Natural killer cell (primary cell): ENCODE measurements at places on chromosomes 3 and 15.

DNA sequence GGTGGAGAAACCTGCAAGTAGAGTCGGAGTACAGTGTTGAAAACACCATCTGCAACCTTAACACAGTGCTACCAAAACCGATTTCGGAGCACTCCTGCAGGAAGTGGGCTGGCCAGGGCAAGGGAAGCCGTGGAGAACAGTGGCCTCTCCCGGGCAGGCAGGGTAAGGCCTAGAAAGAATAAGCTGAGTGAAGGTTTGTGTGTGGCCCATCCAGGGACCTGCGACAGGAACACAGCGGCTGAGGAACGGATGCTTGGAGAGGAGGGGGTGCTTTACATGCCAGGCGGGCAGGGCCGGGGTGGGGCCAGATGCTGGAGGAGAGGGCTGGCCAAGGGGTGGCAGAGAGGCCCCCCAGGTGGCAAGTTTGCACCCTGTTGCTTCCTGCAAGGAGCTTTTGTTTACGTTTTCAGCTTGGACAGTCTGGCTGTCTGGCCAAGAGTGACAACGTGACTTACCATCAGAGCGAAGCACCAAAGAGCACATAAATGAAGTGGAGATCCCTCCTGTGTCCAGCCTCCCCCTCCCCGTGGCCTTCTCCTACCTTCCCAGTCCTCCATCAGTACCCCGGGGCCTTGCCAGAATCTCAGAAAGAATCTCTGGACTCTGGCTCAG, 156.5 kb downstream of the PGPEP1L start:
- DNase-seq, result peak; percentile 65
- no peak overlapping the region for H3K4me3 ChIP-seq
- peak overlapping the region; percentile 81 for H3K27ac ChIP-seq
- peaks cover 25% of the 10 kb centered on the region for H3K4me1 ChIP-seq
- H3K27me3 ChIP-seq, result no peaks in the 10 kb centered on the region

DNA sequence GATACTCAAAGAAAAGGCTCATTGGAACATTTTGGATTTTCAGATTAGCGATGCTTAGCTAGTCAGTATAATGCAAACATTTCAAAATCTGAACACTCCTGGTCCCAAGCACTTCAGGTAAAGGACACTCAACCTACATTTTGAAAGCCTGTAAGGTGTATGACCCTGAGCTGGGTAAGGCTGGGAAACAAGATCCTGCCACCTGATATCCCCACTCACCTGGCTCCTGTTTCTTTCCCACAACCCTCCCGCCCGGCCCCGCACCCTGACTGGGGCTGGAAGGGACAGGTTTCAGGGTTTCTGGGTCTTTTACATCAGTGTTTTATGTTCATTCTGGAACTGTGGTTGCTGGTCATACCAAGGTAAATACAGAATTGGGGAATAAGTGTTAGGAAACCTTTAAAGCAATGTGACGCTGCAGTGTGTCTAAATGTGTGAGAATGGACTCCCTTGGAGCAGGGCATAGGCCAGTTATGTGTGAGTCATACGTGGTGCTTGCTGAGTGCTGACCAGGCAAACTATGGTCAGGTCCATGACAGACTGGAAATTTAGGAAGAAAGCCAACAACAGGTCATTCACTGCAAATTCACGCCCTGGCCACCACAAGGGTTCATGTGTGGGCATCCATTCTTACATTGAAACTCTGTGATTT, 22.9 kb downstream of the CTXND1 start:
- peaks cover 4% of the 10 kb centered on the region for H3K27me3 ChIP-seq
- H3K36me3 ChIP-seq, result no peaks in the 10 kb centered on the region
- no peak overlapping the region for H3K4me3 ChIP-seq
- H3K27ac ChIP-seq, result no peak overlapping the region
- DNase-seq, result no peak
- H3K4me1 ChIP-seq, result no peaks in the 10 kb centered on the region

- no peaks in the 10 kb centered on the region for H3K27me3 ChIP-seq
- no peak overlapping the region for H3K27ac ChIP-seq
- no peak for DNase-seq
- no peak overlapping the region for H3K4me3 ChIP-seq
- H3K36me3 ChIP-seq, result no peaks in the 10 kb centered on the region
Measured at GRCh38 chr15:44069489-44069888, 125.6 kb downstream of the FRMD5 start.

GRCh38 chr3:187286467-187287059, 5.0 kb downstream of the MASP1 start:
- H3K4me1 ChIP-seq, result no peaks in the 10 kb centered on the region
- no peak overlapping the region for H3K4me3 ChIP-seq
- no peaks in the 10 kb centered on the region for H3K36me3 ChIP-seq
- no peak for DNase-seq
- no peak overlapping the region for H3K27ac ChIP-seq

- H3K36me3 ChIP-seq, result no peaks in the 10 kb centered on the region
- H3K27me3 ChIP-seq, result no peaks in the 10 kb centered on the region
- no peak overlapping the region for H3K4me3 ChIP-seq
- no peak overlapping the region for H3K27ac ChIP-seq
Measured at GRCh38 chr3:17730318-17730967, 12.0 kb downstream of the TBC1D5 start.

- no peaks in the 10 kb centered on the region for H3K4me1 ChIP-seq
- no peaks in the 10 kb centered on the region for H3K27me3 ChIP-seq
- no peak overlapping the region for H3K27ac ChIP-seq
- H3K36me3 ChIP-seq, result no peaks in the 10 kb centered on the region
- DNase-seq, result no peak
Measured at GRCh38 chr3:159734681-159735080, 254.0 kb upstream of the IL12A start.

- H3K27me3 ChIP-seq, result no peaks in the 10 kb centered on the region
- no peaks in the 10 kb centered on the region for H3K4me1 ChIP-seq
- H3K36me3 ChIP-seq, result no peaks in the 10 kb centered on the region
- H3K4me3 ChIP-seq, result no peak overlapping the region
- H3K27ac ChIP-seq, result no peak overlapping the region
- no peak for DNase-seq
Measured at GRCh38 chr15:35023804-35024203, 35.7 kb upstream of the ZNF770 start.

DNA sequence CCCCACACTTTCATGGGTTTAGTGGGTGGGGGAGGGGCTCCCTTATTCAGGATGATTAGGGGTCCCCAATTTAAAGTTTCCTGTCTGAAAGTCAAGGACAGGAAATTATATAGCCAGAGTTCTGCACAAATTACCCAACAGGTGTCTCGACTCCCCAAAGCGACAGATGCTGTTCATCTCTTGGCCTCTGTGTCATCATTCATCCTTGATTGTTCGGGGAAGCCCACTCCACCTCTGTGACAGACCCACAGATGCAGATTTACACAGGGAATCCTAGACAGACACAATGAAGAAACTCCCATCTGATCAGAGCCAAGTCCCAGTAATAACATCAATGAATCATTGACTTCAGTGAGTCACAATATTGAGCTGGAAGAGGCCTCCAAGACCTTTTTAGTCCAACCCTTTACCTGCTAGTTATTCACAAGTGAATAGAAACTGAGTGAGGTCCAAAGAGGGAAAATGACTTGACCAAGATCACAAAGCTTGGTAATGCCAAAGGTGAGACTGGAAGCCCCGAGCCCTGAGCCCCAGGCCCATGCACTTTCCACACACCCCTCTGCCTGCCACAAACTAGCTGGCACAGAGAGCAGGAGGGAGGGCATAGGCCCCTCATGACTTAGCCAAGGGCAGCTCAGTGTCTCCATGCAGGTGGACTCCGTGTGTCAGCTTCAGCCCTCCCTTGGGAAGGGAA, 7.9 kb upstream of the SRP14 start:
- peaks cover 49% of the 10 kb centered on the region for H3K4me1 ChIP-seq
- no peaks in the 10 kb centered on the region for H3K36me3 ChIP-seq
- no peaks in the 10 kb centered on the region for H3K27me3 ChIP-seq
- no peak overlapping the region for H3K4me3 ChIP-seq
- DNase-seq, result no peak

DNA sequence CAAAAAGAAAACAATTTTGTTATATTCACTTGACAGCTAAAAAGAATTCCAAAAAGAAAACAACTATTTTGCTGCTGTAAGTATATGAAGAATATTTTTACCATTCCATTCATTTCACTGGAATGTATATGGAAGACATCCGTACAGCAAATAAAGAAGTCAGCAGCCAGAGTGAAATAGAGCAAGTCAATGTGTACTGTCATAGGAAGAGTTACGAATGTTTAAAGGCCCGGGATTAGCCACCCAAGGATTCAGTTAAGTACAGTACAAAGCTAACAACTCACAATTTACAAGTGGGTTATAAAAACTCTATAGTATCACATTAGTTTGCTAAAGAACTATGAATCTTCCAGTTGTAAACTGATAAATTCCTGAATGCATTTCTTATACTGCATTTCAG, 14.4 kb upstream of the XXYLT1 start:
- H3K27ac ChIP-seq, result no peak overlapping the region
- H3K36me3 ChIP-seq, result peaks cover 69% of the 10 kb centered on the region
- no peaks in the 10 kb centered on the region for H3K27me3 ChIP-seq
- H3K4me1 ChIP-seq, result no peaks in the 10 kb centered on the region
- no peak overlapping the region for H3K4me3 ChIP-seq
- DNase-seq, result no peak

GRCh38 chr3:130738241-130738640, 8.4 kb downstream of the PIK3R4 start:
- no peaks in the 10 kb centered on the region for H3K4me1 ChIP-seq
- H3K27ac ChIP-seq, result no peak overlapping the region
- DNase-seq, result no peak
- no peak overlapping the region for H3K4me3 ChIP-seq
- H3K27me3 ChIP-seq, result no peaks in the 10 kb centered on the region

DNA sequence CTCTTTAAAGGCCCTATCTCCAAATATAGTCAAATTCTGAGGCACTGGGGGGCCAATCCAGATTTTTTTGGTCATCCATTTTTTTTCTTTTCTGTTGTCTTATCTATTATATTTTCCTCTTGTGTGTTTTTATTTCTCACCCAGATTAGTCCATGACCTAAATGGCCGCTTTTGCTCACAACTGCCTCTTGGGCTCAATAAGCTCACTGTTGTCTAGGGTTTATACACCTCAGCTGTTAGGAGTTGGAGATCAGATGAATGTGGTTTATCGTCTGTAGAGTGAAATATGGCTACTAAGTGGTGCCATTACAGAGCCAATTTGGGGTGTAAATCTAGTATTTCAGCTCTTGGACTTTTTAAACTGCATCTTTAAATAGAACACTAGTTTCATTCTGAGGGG, 173.3 kb downstream of the GHSR start:
- H3K36me3 ChIP-seq, result peaks cover 2% of the 10 kb centered on the region
- H3K27me3 ChIP-seq, result no peaks in the 10 kb centered on the region
- H3K4me3 ChIP-seq, result no peak overlapping the region
- DNase-seq, result no peak
- no peaks in the 10 kb centered on the region for H3K4me1 ChIP-seq

DNA sequence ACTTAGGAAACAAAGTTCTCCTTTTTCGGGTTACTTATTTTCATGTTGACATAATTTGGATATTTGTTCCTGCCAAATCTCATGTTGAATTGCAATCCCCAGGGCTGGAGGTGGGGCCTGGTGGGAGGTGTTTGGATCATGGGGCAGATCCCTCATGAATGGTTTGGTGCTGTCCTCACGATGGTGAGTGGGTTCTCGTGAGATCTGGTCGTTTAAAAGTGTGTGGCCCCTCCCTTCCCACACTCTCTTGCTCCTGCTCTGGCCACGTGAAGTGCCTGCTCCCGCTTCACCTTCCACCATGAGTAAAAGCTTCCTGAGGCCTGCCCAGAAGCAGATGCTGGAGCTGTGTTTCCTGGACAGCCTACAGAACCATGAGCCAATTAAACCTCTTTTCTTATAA, 43.7 kb upstream of the MCF2L2 start:
- no peaks in the 10 kb centered on the region for H3K36me3 ChIP-seq
- H3K27ac ChIP-seq, result no peak overlapping the region
- H3K27me3 ChIP-seq, result no peaks in the 10 kb centered on the region
- no peak overlapping the region for H3K4me3 ChIP-seq
- peaks cover 3% of the 10 kb centered on the region for H3K4me1 ChIP-seq
- DNase-seq, result no peak

DNA sequence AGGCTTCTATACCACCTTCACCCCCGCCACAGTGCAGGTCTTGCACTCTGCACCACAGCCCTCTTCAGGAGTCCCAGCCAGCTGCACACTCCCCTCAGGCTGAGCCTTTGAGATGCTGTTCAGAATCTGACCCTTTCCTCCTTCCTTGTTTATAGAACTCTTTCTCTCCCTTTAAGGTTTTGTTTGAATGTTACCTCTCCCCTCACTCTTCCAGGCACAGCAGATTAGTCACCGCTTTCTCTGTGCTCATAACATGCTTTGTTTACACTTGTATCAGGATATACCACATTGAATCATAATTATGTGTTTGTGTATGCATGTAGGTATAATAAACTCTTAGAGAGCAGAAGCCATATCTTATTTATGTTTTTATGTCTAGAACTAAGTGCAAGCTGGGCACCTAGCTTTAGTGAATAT, 168.4 kb upstream of the BCL6 start:
- no peak for DNase-seq
- H3K27ac ChIP-seq, result no peak overlapping the region
- H3K4me1 ChIP-seq, result peaks cover 11% of the 10 kb centered on the region
- H3K27me3 ChIP-seq, result no peaks in the 10 kb centered on the region
- H3K36me3 ChIP-seq, result no peaks in the 10 kb centered on the region
- no peak overlapping the region for H3K4me3 ChIP-seq

GRCh38 chr15:58555162-58556027, 123.6 kb downstream of the LIPC start:
- DNase-seq, result no peak
- no peaks in the 10 kb centered on the region for H3K27me3 ChIP-seq
- no peak overlapping the region for H3K27ac ChIP-seq
- peaks cover 33% of the 10 kb centered on the region for H3K4me1 ChIP-seq

- peaks cover 38% of the 10 kb centered on the region for H3K4me1 ChIP-seq
- DNase-seq, result no peak
- peaks cover 9% of the 10 kb centered on the region for H3K36me3 ChIP-seq
Measured at GRCh38 chr3:48301800-48302166, 31.7 kb downstream of the SPINK8 start.

DNA sequence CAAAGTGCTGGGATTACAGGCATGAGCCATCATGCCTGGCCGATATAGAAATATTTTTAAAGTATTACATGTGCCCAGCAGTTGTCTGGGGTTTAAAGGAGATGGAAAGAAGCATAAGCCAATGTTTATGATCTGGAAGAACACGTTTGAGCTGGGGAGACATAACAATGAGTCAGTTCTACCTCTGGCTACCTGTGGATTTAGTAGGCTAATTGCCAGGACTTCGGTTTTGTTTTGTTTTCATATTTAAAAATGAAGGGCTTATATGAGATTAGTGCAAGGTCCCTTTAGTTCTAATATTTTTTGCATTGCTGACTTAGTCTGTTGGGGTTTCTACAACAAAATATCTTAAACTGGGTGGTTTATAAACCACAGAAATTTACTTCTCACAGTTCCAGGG, 22.9 kb upstream of the TNFSF10 start:
- no peak overlapping the region for H3K27ac ChIP-seq
- no peaks in the 10 kb centered on the region for H3K36me3 ChIP-seq
- DNase-seq, result no peak
- H3K4me3 ChIP-seq, result no peak overlapping the region

DNA sequence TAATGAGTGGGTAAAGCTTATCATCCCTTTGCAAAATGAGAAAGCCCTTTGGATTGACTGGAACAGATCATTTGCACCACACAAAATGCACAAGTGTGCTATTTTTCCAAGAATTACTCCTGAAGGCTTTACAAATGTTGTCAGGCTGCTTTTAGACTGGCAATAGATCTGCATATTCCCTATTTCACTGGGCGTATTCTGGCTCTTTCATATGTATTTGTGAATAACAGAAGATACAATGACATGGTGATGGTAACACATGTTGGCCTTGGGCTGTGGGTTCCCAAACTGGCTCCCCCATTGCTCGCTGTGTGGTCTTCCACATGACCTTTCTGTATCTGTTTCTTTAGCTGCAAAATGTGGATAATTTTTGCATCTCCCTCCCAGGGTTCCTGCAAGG, 303.4 kb upstream of the CHRM5 start:
- H3K36me3 ChIP-seq, result no peaks in the 10 kb centered on the region
- no peak for DNase-seq
- no peak overlapping the region for H3K27ac ChIP-seq
- H3K4me3 ChIP-seq, result no peak overlapping the region
- no peaks in the 10 kb centered on the region for H3K4me1 ChIP-seq
